ENCODE measurements at places on chromosomes 6 and 20.
A peak's percentile ranks its signal among the peaks of the same experiment; 100 is the strongest.

GRCh38 chr6:158605266-158605878, 39.2 kb downstream of the DYNLT1 start:
- DNase-seq, result peak; percentile 83

DNA sequence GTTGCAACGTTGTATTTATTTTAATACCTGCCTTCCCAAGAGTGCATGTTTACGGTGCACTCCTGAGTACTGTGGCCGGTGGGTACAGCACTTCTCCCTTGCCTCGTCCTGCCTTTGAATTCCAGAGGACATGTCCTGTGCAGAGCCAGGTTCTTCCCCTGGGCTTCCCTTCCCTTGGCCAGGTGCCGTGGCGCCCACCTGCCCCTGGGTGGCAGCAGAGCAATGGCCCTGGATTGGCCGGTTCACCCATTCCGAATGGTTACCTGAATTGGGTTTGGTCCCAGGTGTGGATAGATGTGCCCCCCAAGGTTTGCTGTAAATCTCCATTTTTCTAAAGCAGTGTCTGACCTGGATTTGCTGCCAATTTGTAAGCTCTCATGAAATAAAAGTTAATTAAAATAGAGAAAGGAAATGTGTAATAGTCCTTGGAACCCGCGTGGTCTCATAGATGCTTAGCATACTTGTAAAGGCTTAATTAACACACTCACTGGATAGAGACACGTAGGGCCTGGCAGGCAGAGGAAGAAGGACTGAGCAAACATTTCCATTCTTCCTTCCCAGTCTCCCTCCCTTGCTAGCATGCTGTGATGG, 40.6 kb downstream of the DTD1 start:
- peak; percentile 15 for DNase-seq

- no peak for DNase-seq
Observed at GRCh38 chr6:103140308-103141027, 1719.3 kb downstream of the HACE1 start.

GRCh38 chr6:134003542-134003951, 48.9 kb downstream of the SLC2A12 start:
- DNase-seq, result no peak

GRCh38 chr20:3071610-3072529, at the start of gene OXT:
TSS of gene OXT (plus strand) at chr20:3071620. CDS start at chr20:3071656, 36 bp downstream.
- peak; percentile 50 for DNase-seq

DNA sequence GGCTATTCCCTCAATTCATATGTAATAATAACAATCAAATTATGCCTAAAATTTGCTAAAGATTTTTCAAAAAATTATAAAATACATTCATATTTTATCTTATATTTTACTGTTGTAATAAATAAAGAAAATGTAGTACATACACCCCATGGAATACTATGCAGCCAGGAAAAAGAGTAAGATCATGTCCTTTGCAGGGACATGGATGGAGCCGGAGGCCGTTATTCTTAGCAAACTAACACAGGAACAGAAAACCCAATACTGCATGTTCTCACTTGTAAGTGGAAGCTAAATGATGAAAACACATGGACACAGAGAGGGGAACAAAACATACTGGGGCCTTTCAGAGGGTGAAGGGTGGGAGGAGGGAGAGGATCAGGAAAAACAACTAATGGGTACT, 584.2 kb upstream of the MMS22L start:
- DNase-seq, result no peak

DNA sequence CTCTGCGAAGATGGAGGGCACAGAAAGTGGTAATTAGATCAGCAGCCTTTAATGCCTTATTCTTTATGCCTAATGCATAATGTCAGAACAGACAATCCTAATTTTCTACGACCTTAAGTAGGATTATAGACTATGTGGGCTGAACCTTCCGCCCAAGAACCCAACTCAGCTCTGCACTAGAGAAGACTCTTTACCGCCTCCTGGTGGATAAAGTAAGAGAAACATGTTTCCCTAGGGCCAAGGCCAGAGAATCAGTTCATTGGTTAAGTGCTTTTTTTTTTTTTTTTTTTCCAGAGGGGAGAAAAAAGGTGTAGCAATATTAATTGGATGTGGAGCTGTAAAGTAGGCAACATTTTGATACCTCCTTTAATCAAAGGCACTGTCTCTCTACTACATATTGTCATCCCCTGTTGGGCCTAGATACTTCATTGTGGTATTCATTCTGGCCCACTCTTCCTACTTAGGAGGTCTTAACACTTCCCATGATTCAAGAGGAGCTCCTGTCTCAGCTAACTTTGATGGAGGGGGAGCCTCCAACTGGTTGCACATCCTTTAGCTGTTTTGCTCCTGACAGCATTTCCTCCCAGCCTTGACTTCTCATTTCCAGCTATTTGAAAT, 124.9 kb upstream of the NRN1 start:
- peak; percentile 57 for DNase-seq

GRCh38 chr20:12883507-12883885, 125.3 kb upstream of the SPTLC3 start:
- no peak for DNase-seq

DNA sequence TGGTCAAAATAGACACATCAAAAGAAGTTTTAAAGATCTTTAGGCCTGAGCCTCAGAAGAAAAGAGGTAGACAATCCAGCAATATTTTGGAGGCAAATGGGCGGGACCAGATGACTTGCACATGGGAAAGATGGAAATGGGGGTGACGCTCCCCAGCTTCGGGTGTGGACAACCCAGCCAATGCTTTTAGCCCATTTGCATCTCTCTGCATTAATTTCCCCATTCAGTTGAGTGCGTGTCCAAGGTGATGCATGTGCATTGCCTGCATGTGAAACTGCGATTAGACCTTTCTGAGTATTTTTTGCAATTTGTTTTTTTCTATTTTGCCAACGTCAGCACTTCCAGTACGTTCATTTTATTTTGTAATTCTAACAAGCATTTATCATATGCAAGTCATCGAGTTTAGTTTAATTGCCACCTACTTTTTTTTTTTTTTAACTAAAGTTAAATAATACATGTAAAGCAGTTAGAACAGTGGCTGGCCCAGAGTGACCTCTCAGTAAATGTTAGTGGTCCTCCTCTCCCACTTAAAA, 24.2 kb downstream of the PDRG1 start:
- no peak for DNase-seq

DNA sequence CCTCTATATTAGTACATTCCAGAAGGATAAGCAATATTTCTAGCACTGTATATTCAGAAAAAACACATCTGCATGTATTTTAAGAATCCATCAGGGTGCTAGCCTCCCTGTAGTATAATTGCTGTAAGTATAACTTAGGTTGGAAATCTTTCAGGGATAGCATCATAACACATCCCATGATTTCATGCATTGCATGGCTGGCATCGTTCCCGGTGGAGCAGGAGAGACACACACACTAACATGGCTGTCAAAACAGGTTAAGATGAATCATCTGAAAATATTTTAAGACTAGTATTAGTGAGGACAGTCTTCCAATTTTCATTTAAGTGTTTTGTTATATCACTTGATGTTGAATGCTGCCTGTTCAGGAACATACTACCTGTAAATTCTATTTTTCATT, 32.1 kb upstream of the CENPW start:
- peak; percentile 69 for DNase-seq

DNA sequence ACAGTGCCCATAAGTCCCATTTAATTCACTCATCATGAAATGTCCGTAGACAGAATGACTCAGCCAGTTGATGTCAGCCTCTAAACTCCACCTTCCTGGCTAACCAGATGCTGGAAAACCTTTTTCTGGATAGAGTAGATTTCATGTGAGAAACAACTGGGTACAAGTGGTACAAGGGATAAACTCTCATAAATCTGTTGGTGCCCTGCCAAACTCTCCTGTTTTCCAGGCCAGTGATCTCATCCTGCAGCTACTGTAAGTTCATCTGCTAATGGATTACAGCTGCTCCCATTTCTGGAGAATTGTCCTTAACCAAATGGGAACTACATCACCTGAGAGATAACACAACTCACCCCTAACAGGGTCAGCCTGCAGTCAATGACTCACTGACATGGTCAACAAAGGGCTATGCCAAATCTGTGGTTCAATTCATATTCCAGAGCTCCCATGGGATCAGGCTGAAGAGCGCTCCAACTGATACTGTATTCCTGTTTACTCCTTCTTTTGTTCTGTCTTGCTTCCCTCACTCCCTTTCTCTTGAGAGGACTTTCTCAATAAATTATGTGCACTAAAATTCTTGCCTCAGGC, 210.1 kb upstream of the HDDC2 start:
- peak; percentile 27 for DNase-seq

GRCh38 chr6:53284901-53285300, 63.8 kb downstream of the ELOVL5 start:
- DNase-seq, result no peak

DNA sequence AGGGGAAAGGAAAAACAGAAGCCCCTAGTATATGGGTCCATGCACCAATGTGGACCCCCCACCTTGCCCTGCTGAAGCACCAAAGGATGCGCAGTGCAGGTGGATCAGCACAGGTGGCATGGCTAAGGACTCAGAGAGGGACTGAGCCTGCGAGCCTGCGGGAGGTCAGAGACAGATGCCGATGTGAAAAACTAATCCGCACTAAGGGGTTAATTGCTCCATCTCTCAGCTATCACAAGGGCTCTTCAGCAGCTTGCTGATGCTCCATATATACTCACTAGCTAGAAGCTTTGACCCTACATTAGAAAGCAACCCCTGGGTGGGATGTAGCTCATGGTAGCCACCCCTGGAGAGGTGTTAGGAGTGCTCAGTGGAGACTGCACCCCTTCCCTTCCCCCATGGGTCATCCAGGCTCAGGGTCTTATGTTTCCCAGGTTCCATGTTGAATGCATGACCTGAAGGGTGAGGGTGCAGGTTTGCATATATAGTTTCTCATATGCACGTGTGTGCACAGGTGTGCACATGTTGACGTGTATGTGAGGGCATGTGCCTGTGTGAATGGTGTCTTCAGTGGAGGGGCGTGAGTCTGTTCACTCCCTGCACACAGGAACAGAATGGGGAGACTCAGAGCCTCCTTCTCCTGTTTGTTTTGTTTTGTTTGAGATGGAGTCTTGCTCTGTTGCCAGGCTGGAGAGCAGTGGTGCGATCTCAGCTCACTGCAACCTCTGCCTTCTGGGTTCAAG, 13.4 kb upstream of the IP6K3 start:
- DNase-seq, result no peak

- DNase-seq, result no peak
Observed at GRCh38 chr6:133683308-133683580, 205.7 kb upstream of the TCF21 start.

DNA sequence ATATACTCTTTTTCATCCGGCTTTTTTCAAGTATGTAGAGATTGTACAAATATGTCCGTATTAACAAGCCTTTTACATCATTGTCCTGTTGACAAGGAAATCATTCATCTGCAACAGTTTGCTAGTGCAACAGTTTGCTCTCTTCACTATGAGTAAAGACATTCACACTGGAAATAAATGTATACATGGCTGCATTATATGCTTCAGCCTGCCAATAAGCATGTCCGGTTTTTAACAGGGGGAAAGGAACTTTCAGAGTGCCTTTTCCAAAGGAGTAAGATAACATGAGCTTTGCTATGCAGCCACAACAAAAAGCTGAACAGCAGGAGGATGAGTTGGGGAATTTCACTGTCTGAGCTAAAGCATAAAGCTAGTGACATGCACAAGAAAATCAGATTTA, 99.4 kb upstream of the ADTRP start:
- no peak for DNase-seq

GRCh38 chr20:59151820-59152219, 11.8 kb upstream of the ZNF831 start:
- no peak for DNase-seq

GRCh38 chr6:23377830-23378229, 748.2 kb upstream of the NRSN1 start:
- no peak for DNase-seq

- no peak for DNase-seq
Observed at GRCh38 chr6:170051229-170052172, 239.4 kb downstream of the DLL1 start.

DNA sequence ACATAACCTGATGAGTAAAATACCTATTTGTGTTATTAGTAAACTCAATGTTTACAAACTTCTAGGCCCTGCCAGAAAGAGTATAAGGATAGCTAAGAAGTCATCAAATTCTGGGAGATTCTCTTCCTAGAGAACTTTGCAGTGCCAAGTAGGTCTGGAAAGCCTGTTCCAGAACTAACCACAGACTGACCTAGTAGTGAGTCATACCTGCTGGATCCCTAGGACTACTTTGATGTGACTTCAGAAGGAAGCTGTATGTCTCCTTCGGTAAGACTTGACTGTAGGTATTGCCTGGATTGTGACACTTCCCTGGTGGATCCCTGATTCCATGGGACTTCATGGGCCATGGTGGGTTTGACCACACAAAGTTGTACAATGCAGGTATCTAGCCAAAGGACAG, 131.7 kb downstream of the DNAH8 start:
- DNase-seq, result peak; percentile 36

DNA sequence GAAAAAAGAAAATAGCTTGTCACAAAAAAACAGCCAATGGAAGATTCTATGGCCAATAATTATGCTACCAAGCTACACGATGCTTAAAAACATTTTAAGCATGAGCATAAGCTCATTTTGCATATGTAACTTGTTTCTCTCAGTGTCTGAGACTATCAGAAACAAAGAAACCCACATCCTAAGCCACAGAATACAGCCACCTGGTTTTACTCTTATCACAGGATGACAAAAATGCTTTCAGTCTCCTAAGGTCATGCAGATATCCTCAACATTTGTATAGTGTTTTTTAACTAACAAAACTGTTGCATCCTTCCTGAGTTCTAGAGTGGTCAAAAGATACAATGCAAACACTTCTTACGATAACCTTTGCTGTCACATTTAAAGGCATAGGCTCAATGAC, 172.1 kb upstream of the RUNX2 start:
- DNase-seq, result no peak

DNA sequence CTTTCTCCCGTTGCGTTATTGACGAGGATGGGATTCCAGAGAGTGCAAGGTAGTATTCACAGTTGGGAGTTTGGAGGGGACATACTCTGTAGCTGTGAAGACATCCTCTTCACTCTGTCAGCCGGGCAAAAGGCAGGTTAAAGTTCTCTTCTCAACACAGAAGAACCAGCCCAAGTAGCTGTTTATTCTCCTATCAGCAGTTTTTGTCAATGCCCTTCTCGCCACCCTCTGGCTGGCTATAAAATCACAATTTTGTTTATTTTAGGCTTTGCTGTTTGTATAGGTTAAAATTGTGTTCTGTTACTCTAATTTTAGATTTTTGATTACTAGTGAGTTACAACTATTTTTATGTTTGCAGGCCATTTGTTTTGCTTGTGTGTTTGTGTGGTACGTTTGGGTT, 37.9 kb upstream of the MAS1 start:
- DNase-seq, result peak; percentile 43

DNA sequence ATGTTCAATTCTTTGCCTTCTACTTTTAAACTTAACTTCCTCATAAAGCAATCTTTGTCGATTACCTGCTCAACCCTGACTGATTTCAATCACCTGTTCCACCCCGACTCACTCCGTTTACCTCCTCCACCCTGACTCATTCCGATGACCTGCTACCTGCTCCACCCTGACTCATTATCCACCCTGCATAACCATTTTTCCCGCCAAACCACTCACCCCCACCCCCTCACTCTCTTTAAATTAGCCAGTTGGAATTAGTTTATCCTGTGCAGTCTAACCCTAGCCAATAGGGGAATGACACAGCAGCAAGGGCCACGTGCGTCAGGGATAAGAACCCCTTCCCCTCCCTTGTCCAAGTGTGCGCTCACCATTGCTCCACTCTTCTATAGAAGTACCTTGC, 56.7 kb upstream of the MRAP2 start:
- no peak for DNase-seq

Measured in GM23248 (cell line).